ENCODE measurements at places on chromosomes 11 and 22.

DNA sequence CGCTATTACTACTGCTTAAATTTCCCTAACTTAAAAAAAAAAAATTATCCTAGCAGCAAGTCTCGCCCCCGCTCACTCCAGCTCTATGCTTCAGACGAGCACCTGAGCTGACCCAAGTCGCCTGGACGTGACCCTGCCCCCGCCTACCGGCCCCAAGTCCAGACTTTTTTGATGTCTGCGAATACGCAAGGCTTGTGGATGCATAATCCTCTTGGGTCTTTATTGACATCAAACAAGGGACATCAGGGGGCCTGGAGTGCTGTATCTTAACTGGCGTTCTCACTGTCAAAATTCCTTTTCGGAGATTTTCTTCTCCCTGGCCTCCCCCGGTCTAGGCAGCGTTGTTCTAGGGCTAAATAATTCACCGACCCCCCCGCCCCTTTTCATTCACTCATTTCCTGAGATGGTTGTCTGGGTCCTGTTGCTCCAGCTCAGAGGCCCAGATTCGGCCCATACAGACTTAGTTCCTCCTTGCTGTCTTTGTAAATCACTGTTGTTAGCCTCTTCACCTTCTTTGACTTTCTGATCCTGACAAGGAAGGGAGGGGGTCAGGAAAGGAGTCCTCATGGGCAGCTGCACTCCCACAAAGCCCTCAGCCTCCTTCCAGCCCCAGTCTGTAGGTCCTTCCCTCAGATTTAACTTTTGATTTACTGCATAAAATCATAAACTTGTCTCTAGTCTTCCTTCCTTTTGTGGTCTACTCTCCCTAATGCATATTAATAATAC, 601 bp upstream of the LRP4 start:
- no peak for DNase-seq

DNA sequence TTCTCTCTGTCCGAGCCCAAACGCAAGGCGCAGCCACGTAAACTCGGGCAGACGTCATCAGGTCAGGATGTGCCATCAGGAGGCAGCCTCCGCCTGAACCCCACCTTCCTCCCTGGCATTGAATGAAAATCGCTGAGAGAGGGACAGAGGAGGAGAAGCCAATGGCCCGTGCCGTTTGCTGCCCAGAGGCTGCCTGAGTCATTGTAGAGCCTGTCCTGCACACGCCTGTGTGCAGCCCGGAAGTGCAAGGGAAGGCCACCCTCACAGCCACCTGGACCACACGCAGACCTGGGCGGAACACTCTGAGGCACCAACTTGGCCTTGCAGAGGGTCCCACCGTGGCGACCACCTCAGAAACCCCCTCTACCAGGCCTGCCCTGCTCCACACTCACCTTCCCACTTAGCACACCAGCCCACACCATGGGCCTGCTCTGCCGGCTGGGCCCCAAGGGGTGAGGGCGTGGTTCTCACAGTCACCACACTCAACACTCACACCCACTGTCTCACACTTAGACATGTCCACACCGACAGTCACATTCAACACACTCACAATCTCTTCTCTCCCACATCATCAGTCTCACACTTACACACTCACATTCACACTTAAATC, 9.1 kb downstream of the CHID1 start:
- DNase-seq: no peak

DNA sequence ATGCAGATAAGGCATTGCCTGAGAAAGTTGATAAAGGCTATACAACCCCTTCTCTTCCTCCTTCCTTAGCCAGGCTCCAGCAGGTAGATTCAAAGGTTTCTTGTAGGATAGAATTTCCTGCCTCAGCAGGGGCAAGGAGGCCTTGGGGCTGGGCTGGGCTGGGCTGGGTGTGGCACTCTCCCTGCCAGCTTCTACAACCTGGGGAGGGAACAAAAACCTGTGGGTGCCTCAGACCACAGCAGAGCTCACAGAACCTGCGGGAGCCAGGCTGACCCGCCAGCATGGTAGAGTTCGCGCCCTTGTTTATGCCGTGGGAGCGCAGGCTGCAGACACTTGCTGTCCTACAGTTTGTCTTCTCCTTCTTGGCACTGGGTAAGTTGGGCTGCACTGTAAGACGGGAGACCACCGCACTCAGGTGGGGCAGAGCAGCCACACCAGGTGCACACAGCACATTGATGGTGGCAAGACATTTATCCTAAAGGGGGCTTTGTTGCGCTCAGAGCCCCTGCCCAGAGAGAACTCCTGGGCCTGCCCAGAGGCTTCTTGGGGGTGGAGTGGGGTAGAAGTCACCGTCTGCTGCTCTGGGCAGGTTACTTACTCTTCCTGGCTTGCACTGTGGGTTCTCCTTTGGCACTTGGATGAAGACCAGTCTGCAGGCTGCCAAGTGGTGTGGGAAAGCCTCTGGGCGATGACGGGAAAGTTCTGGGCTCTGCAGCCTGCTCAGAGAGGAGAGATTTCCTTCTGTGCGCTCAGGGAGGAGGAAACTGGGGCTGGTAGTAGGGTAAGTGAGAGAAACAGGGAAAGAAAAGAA, at the start of gene MOGAT2:
MOGAT2 (plus strand) TSS at position 231 of the 811 bp plus-strand sequence; CDS start at position 282, 51 bp downstream.
- DNase-seq: no peak

DNA sequence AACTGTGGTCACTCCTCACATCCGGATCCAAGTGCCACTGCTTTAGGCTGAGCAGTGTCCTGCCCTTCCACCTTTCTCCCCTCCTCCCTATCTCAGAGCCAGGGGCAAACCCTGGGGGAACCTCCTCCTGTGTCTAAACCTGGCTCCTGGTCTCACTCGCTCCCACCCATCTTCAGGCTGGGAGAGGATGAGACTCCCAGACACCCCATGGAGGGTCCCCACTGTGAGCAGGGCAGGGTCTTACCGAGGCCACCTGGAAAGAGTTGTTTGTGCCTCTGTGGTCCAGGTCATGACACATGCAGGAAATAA, 93.6 kb downstream of the PDE2A start:
- no peak for DNase-seq

Data from CD4-positive, alpha-beta T cell treated with Interleukin-21 for 1 hour (primary cell).